ENCODE measurements at places on chromosomes 16 and 17. TPM values are rescaled to one million over a fixed set of nuclear protein-coding genes. Genes with fewer than 3 reads are reported as not detected.

DNA sequence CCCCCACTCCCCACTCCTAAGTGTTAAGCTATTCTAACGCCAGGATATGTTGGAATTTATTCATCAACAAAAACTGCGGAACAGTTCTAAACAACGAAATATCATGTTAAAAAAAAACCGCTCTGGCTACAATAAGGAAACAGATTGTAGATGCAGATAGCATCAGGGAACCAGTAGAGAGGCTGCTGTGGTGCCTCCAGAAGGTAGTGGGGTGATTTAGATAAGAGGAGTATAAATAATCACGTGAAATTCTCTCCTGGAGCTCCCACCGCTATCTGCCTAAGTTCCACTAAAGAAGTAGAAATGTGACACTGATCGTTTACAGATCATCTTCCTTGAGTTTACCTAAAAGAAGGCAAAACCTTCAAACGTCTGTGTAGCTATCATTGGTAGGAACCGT, 8.0 kb downstream of the AHSP start:
- peaks cover 10% of the 10 kb centered on the region for H3K4me1 ChIP-seq
- DNase-seq: no peak
- H3K4me3 ChIP-seq: no peak overlapping the region
- H3K27me3 ChIP-seq: no peaks in the 10 kb centered on the region
- no peak overlapping the region for H3K27ac ChIP-seq
- H3K36me3 ChIP-seq: no peaks in the 10 kb centered on the region

- no peak for DNase-seq
- H3K4me3 ChIP-seq: no peak overlapping the region
- no peaks in the 10 kb centered on the region for H3K36me3 ChIP-seq
- H3K27me3 ChIP-seq: no peaks in the 10 kb centered on the region
These were observed 217.3 kb upstream of the ERCC4 start for GRCh38 chr16:13702614-13703013.

- H3K4me1 ChIP-seq: no peaks in the 10 kb centered on the region
- no peak overlapping the region for H3K4me3 ChIP-seq
- no peaks in the 10 kb centered on the region for H3K27me3 ChIP-seq
- H3K36me3 ChIP-seq: no peaks in the 10 kb centered on the region
These were observed 132.8 kb downstream of the RBFOX3 start for GRCh38 chr17:79478051-79478461.

BRICD5 gene
- total RNA-seq: 70.2 TPM

SOX8 gene
- total RNA-seq: 0.14 TPM

Measured in upper lobe of left lung (tissue), 6 donors.